ENCODE measurements at places on chromosomes 6 and 20.

DNA sequence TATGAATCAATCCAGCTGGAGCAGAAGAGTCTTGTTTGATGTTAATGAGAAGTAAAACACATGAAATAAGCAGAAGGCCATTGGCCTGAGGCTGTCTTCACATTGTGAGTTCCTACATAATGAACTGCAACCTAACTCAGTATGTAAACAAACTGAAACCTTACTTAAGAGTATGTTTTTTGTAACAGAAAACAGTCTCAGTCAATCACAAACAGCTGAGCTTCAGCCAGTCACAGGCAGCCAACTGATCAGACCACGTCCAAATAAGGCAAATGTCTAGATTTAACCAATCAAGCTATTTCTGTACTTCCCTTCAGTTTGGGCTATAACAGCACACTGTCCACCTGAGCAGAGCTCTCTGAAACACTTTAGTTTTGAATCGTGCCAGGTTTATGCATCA, 234.7 kb downstream of the TRDN start:
- DNase-seq = no peak

DNA sequence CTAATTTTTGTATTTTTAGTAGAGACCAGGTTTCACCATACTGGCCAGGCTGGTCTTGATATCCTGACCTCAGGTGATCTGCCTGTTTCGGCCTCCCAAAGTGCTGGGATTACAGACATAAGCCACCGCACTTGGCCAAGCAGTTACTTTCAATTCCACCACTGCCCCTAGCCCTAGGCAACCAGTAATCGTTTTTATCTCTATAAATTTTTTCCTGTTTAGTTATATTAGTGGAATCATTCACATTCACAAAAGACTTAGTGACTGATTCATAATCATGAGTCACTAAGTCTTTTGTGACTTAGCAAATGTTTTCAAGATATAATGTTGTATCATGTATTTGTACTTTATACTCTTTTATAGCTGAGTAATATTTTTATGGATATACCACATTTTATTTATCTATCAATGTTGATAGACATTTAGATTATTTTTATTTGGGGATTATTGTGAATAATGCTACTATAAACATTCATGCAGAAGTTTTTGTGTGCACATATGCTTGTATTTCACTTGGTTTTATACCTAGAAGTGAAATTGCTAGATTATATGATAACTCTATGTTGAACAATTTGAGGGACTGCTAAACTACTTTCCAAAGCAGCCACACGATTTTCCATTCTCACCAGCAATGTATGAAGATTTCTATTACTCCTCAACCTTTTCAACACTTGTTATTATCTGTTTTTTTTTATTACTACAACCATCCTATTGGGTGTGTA, 421.4 kb upstream of the ID4 start:
- DNase-seq = no peak

DNA sequence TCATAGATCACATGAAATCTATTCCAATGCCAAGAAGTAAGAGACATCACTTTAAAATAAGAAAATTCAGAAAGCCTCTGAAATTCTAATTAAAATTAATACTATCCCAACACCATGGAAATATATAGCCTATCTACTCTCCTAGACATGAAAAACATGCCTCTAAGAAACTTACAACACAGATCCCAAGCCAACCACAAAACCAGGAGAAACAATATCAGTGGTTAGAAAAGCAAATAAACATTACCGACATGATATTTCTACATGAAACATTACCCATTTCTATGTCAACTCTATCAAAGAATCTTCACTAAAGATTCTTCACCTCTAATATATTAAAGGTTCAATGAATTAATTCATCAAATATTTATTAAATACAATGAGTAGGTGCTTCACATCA, 4.8 kb downstream of the EPB41L2 start:
- DNase-seq = no peak

DNA sequence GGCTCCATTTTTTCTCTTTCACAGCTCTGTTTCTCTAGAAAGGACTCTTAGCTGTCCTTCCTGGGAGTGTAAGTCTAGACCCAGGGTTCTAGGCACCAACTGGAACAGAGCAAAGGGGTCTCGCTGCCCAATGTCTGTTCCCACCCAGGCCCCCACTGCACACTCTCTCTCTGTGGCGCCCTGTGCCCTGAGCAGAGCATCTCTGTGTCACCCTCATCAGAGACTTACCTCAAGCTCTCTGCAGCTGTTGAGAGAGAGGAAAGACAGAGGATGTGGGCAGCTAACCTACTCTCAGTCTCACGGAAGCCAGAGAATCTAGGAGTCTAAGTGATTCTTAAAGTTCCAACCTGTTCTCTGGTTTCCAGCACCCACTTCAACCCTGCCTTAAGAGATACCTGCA, 9.5 kb downstream of the NCR2 start:
- no peak for DNase-seq

DNA sequence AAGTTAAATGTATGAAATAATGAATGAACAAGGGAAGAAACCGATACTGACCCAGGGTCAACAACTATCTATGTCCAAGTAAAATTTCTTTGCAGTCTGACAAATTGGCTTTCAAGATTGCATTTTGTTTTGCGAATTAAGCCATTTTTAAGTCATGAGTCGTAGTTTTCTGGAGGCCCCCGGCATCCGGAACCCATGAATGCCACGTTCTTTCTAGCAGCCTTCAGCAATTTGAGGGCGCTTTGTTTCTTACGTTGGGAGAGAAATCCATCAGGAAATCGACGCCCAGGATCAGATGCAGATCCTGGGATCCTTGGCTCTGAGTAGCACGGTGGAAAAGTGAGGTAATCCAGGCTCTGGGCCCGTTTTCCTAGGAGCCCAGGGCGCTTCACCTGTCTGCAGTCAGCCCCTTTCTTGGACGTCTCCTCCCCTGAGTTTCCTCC, 309 bp upstream of the ABRACL start:
- DNase-seq = no peak

- no peak for DNase-seq
Observed at GRCh38 chr6:82380566-82381185, 17.1 kb downstream of the TPBG start.

- no peak for DNase-seq
Observed at GRCh38 chr6:17115251-17116116, 13.6 kb downstream of the STMND1 start.

DNA sequence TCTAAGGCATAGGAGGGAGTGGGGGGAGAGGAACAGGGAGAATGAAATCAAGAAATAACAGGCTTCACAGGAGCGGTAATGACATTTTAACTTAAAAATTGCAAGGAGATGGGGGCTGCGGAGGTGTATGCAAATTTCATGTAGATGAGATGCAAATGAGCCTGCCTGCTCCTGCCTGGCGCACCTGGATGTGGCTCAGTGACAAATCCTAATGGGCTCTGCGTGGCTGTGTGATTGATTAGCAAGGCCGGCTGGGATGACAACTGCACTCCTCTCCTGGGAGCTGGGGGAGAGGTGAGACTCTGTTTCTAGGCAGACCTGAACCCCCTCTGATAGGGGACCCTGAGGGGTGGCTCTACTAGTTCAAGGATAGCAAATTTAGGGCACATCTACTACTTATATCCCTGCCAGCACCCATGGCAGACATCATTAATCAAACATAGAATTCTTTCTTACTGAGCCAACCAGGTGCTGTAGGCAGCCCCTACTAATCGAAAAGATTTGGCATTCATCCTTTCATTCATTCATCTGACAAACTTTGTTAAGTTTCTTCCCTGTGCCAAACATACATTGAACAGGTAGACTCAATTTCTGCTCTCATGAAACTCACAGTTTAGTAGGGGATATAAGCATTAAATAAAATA, 38.4 kb upstream of the TGM2 start:
- no peak for DNase-seq

- DNase-seq = no peak
Observed at GRCh38 chr6:28134015-28134414, 7.7 kb upstream of the ZKSCAN8 start.

DNA sequence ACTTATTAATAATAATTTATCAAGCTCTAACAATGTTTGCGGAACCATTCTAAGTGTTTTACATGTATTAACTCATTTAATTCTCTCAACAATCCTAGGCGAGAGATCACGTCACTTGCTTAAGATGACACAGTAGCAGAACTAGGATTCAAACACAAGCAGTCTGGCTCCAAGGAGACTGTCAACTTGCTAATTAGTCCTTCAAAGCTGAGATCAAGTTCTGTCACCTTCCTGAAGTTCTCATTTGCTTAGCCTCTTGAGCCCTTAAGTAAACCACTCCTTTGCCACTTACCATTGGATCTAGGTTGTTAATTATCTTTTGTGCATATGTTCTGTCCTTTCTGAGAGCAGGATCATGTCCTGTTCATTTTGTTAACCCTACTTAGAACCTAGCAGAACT, 14.1 kb downstream of the FKBP5 start:
- DNase-seq = no peak

DNA sequence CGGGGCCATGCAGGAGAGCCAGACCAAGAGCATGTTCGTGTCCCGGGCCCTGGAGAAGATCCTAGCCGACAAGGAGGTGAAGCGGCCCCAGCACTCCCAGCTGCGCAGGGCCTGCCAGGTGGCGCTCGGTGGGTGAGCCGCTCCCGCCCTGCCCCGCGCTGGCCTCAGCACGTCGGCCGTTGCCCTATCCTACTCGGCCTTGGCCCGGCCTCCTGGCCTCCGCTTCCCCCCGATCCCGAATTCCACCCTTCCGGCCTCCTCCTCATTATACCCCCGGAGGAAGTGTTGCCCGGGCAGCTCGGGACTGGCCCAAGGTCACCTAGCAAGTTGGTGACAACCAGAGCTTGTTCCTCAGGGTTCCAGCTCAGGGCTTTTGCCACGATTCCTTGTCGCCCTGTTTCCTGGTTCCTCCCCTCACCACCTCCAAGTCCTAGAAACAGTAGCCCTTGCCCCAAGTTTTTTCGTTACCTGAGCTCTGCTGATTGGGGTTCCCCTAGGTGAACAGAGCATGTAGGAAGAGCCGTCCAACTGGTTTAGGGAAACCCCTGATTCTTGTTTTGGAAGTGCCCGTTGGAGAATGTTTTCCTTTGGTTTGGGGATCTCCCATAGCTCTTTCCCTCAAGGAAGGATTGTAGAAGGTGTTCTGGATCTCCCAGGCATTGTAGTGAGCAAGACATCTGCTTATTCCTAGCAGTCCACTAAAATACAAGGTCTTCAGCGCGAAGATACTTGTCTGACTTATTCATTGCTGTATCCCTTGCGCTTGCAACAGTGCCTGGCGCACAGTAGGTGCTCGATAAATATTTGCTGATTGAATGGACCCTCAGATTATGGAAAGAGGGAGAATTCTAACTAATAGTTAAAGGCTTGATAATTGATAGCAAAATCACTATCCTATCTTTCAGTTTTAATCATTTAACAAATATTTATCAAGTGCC, 641 bp downstream of the ARFGEF2 start:
- DNase-seq = peak; percentile 15

GRCh38 chr6:149939356-149939648, 2.5 kb upstream of the ULBP2 start:
- no peak for DNase-seq

DNA sequence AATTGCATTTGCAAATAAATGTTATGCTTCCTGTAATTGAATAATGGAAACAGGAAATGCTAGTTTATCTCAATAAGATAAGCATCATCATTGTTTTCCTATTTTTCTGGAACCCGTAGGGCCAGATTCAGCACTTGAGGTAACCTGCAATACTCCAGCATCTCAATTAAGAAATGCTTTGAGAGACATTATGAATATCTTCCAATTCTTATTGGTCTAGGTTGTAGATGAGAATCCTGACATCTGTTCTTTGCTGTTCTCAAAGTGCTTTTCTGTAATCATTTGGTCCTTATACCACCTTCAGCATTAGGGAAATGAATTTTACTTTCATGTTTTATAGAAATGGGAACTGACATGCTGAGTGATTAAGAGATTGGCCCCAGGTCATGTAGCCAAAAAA, 428.3 kb downstream of the CBLN4 start:
- no peak for DNase-seq

- no peak for DNase-seq
Observed at GRCh38 chr20:10653599-10654249, 20.1 kb downstream of the JAG1 start.

DNA sequence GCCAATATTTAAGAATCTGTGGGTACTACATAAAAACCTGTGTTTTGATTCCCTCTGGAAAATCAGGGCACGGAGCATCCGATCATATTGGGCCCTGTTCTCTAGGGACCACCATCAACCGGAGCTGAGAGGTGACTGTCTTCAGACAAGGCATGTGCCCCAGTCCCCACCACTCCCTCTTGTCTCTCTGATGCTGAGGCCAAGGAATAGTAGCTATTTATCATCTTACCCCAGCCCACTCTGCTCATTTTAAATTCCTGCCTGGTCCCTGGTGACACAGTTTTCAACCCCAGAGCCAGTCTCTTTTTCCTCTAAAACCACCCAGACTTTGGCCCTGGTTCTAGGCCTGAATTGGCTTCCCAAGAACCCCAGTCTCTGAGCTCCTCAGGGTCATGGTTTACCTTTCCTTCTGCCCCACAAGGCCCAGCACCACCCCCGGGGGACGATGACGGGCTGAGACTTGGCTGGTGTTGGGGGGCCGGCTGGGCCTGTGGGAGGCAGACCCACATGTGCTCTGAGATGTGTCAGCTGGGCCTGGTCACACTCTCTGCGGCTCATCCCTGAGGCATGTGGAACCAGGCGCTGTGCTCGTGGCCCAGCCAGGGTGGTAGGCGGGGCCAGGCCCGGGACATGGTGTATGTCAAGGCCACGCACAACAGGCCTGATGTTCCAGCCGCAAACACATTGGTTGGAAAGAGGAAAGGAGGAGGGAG, 114.4 kb downstream of the CEBPB start:
- DNase-seq = no peak

DNA sequence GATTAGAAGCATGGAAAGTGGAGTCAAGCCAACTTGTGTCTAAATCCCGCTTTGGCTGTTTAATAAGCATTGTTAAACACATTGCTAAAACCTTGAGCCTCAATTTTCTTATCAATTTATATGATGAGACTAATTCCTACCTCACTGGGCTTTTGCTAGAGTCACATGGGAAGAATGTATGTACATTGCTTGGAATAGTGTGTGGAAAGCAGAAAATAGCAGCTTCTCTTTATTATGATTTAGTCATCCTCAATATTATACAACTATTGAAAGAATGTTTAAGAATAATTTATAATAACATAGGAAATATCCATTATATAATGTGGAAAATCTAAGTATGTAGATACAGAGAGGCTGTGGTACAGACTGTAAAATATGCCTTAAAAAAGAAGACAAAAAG, 313.0 kb upstream of the CDYL start:
- DNase-seq = no peak

DNA sequence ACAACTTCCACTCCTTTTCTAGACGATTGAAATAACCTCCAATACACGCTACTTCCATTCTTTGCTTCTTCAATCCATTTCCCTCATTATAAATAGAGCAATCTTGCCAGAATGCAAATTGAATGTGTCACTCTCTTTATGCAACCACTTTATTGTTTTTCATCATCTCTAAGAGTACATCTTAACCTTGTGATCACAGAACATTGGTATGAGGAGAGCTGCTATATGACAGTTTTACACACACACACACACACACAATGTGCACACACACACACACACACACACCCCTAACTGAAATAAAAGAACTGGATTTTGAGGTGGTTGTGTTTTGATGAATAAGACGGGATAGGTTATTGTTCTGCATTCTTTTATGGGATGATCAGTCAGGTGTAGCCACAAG, 187.0 kb downstream of the HDGFL1 start:
- DNase-seq = no peak

Data from NCI-H510A (cell line).